Activated CD4-positive, alpha-beta T cell treated with anti-CD3 and anti-CD28 coated beads for 24 hours (primary cell): ENCODE measurements at places on chromosomes 7 and 10.

DNA sequence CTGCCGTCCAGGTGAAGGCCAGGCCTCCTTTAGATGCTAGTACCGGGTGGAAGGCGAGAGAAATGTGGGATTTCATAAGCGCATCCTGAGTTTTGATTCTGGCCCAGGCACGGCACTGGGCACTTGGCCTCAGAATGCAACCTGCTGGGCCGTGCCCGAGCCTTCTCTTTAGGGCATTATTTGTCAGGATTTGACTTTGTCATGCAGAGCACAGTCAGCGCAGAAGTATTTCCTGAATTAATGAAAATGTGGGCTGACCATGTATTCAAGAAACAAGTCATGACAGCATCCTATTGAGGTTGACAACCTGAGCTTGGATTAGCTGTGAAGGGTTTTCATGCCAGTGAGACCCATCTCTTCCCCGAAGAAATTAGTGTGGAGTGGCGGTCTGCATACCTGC lies 34.4 kb downstream of the RCC1L start:
- DNase-seq = no peak

DNA sequence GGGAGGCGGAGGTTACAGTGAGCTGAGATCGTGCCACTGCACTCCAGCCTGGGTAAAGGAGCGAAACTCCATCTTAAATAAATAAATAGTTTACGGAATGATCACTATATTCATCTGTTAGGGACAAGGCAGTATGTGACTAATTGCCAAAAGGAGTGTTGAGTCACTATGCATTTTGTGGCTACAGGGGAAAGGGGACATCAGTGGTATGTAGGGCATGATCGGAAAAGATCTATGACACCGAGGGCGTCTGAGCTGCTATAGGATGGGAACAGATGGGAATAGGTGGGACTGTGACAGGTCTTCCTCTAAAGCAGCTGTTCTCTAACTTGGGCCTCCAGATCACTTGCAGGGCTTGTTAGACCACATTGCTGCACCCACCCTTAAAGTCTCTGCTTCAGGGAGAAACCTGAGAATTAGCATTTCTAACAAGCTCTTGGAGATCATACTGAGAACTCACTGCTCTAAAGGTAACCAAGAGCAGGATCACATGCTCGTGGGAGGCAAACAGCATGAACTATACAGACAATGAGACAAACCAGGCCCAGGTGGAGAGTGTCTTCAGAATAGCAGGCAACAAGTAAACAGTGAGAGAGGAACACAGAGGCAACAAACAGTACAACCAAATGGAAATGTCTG lies 65.1 kb upstream of the ITGA8 start:
- no peak for DNase-seq

GRCh38 chr10:123888751-123889150 lies 2.9 kb downstream of the CPXM2 start:
- no peak for DNase-seq

- DNase-seq = no peak
Observed at GRCh38 chr10:4048236-4048864, 263.3 kb upstream of the KLF6 start.

DNA sequence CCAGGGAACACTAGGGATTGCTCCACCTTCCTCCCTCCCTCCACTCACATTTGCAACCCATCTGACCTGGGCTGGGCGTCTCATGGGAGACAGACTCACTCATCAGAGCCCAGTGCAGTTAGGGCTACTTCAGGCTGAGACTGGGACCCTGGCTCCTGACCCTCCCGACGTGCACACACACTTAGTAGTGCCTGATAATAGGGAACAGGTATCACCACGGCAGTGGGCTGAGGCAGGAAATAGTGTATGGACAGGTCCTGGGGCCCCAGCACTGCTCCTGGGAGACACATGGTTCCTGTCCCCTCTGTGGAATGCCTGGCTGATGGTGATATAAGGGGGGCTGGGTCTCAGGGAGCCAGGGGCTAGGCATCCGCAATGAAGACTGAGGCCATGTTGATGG lies 14.3 kb downstream of the AQP1 start:
- DNase-seq = no peak

GRCh38 chr7:17009007-17009719 lies 127.4 kb upstream of the AGR3 start:
- DNase-seq = no peak

DNA sequence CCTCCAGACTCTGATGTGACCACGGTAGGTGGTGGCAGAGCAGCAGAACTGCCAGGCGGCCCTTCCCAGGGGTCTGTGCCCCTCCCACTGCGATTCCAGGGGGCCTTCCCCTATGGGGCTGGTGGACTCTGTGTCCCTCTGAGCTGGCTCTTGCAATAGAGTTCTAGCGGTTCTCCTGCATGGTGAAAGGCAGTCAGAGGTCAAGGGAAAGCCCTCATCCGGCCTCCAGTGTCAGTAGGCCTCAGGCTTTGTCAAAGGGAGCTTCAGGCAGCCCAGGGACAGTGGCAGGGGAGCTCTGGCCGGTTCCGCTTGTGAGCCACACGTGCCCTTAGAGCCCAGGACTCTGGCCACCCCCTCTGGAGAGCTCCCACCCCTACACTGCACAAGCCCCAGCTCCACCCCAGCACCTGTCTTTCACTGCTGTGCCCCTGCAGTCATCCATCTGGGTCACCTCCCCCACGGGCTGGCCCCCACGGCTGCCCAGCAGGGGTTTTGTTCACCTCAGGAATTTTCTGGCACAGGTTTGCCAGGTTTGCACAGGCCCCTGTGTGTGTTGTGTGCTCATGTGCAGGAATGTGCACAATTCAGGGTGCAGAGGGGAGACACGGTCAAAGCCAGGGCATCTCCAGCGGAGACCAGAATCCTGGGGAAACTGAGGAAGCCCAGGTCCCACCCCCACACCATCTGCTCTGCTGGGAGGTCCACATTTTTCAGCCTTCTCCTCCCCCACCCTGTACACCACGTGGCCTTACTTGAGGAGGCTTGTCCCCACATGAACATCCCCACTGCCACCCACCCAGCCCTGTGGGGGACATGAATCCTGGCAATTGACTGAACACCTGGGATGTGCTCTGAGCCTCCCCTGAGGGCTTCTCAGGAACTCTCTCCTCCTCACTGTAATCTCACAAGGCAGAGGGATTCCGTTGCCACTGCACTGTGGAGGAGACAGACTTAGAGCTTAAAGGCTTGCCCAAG lies 23.8 kb downstream of the C10orf105 start:
- no peak for DNase-seq

DNA sequence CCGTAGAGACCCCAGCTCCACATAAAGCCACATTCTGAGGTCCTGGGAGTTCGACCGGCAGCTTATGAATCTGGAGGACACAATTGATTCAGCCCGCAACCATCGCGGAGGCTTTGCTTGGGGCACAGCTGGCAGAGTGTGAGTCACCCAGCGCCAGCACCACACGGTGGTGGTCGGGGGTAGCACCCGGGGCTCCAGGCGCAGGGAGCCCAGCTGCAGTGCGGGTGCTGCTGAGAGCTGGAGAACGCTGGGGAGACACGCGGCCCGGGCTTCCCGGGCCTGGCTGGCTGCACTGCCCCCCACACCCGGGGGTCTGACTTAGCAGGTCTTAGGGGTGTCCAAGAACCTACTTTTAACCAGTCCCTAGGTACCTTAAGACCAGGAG lies 87.9 kb downstream of the PAXIP1 start:
- DNase-seq = no peak

- DNase-seq = no peak
Observed at GRCh38 chr7:7122033-7122478, 60.3 kb upstream of the C1GALT1 start.
